ENCODE measurements at places on chromosomes 2 and 18.
A peak's percentile ranks its signal among the peaks of the same experiment; 100 is the strongest.

GRCh38 chr2:207165121-207166038, at the start of gene KLF7:
Gene KLF7 (minus strand): TSS chr2:207165948. CDS start chr2:207165568, 380 bp downstream.
- DNase-seq = peak; percentile 45

GRCh38 chr2:223486751-223487150, 115.4 kb downstream of the SCG2 start:
- DNase-seq = no peak

DNA sequence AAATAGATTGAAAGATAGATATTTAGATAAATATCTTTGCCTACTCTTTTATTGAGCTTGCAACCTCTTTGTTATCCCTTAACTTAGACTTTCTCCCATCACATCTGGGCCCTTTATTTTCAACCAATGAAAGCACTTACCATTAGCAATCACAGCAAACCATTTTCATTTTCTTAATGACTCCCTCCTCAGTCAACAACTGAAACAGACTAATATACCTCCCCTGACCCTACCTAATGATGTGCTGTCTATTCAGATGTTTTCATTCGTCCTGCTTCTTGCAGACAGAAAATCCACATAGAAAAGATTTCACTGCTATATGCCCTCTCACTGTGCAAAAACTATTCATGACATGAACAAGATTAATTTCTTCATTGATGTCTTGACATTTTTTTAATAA, 154.4 kb downstream of the VWC2L start:
- no peak for DNase-seq

DNA sequence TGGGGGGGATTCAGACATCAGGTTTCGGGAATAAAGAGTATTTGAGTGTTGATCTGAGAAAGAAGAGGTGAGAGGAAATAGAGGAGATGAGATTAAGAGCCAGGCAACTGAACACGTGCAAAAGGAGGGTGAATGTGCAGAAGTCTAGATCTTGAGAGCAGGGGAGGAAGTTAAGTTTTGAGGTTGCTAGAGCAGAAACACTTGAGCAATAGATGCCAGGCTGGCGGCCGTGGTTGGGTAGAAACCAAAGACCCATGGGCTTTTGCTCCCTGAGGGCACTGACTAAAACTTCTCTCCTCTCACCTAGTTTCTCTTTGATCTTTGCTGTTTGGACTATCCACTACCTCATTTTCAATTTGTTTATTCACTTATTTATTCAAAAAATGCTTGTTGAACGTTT, 116.0 kb downstream of the CDC42EP3 start:
- DNase-seq = no peak

DNA sequence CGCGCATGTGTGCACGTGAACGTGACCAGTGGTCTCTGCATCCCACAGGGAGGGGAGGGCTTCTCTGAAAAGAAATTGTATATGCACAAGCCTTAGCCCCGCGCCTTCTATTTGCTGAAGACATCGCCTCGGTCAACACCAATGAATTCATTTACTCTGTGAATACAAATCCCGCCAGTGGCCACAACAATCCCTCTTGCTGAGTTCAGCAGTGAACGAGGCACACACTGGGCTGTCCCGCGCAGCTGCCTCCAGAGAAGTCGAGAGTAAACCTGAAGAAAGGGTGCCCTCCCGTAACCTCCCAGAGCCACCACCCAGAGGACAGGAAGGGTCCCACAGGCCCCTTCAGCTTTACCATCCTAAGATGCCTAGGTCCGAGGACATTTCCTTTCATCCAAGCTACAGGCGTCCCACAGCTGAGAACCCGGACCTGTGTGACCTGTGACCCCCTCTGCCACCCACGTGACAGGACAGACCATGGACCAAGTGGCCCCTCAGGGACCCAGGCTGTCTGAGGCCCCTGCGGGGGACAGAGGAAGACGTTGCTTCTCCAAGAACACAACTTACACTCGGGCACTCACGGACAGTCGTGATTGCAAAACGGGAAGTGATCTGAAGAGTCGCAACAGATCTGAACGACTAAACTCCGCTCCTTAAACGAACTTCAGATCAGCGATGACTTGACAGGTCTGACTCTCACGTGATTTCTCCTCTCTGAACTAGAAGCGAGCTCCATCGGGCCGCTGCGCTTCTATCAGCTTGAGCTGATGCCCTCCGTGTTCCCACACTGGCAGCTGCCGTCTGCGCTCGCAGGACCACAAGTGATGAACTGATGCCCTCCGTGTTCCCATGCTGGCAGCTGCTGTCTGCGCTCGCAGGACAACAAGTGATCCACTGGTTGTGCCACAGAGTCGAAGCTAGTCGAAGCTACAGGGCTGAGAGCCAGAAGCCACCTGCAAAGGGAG, 92.7 kb downstream of the ZNF516 start:
- no peak for DNase-seq

GRCh38 chr2:6031200-6031867, 339.1 kb downstream of the SOX11 start:
- no peak for DNase-seq

DNA sequence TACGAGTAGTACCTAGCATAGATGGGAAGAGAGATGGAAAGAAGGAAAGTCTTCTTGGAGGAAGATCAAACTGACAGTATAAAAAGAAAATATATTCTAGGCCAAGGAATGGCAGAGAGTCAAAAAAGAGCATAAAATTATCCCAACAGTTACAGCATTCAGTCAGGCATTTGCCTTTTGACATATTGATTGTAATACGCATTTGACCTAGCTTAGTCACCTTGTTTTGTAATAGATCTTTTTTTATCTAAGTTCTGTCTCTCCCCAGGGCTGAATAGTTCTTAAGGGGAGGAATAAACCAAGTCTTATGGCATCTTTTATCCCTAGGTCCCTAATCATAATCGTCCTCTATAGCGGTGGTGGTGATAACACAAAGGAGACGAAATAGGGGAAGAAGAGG, 657.3 kb upstream of the PIK3C3 start:
- DNase-seq = no peak

DNA sequence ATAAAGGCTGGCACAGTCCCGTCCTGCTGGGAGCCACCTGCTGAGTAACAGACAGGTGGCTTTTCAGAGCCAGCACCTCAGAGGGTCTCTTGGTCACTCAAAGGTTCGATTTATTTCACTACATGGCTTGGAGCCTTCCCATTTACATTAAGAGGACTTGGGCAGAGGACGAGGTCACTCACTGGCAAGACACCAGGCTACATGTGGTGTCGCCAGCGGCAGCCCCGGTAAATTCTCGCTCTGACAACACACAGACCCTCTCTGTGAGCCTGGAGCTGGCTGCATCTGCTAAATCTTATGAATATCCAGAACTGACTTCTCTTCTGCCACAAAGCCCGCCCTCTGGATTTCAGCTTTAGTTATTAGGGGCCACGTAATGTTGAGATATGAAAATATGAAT, 254.7 kb downstream of the VAPA start:
- DNase-seq = no peak

- DNase-seq = no peak
Measured at GRCh38 chr2:63345285-63345633, 243.0 kb downstream of the WDPCP start.

- DNase-seq = no peak
Measured at GRCh38 chr2:209790066-209790728, 18.6 kb downstream of the UNC80 start.

- no peak for DNase-seq
Measured at GRCh38 chr2:148209603-148210002, 188.7 kb downstream of the MBD5 start.

GRCh38 chr2:28577791-28578680, 82.2 kb downstream of the PLB1 start:
- DNase-seq = no peak

DNA sequence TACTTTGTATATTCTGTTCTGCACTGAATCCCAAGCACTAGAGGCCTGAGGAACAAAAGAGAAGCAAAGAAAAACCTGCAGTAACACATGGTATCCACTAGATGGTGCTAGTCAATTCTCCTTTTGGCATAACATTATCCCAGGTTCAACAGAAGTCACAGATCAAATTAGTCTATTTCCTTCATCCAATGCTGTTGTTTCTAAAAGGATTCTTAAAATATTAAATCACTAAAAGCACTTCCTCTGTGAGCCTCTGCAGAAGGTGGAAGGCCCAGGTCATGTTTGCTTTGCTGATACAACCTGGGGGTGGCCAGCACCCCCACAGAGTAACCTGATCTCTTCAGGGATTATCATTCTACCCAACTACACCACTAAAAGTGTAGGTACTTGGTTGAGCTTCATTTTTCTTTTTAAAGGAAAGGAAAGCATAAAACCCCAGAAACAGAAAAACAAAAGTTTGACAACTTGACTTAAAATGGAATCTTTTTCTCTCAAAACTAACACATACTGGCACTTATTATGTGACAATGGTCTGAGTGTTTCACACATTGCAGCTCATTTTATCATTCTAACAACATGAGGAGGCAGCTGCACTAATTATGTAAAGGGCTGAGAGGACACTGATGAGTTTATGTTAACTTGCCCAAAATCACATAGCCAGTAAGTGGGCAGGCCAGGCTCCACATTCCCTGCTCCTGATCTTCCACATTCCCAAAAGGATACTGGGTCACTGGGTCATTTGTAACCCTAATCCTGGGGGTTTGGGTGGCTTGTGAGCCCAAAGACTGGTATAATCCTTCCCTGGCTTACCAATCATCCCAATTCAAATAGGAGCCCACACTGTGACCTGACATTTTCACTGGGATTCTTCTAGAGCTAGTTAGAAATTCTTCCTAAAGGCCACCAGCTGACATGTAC, 66.8 kb upstream of the DNER start:
- no peak for DNase-seq

DNA sequence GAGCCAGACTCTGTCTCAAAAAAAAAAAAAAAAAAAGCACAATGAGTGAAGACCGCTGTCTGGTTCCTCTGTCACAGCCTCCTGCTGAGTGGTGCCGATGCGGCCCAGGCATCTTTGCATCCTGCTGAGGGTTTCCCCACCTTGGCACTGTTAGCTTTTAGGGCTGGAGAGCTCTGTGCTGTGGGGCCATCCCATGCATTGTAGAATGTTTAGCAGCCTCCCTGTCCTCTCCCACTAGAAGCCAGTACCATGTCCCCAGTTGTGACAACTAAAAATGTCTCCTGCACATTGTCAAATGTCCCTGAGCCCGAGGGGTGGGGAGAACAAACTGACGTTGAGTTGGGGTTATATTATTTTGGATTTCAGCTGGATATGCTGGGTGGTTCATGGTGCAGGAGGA, 7.9 kb upstream of the COLEC11 start:
- no peak for DNase-seq

DNA sequence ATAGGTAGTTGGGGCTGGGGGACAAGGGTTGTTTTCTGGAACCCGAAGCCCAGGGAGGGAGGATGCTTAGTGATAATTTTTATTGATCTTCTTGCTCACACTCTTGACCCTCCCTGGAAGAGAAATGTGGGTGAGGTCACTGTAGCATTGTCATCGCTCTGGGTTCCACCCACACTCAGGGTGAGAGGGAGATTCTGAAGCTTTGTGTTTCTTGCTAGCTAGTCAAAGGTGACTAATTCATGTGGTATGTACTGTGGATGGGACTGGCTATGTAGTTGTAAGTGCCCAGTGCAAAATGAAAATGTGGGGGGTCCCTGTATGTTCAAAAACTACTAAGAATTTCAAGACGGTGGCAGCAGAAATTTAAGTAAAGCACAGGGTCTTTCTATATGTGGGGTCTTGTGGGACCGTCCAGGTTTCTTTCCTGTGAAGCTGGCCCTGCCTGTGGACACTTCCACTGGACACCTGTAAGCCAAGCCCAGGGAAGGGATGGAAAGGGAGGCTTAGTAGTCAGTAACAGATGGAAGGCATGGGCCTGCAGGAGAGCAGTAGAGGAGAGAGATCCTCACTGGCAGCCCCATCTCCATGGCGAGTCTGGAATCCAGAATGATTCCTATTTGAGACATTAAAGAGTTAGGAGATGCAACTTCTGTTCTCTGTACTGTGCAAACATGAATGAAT, 35.0 kb downstream of the TSN start:
- no peak for DNase-seq

DNA sequence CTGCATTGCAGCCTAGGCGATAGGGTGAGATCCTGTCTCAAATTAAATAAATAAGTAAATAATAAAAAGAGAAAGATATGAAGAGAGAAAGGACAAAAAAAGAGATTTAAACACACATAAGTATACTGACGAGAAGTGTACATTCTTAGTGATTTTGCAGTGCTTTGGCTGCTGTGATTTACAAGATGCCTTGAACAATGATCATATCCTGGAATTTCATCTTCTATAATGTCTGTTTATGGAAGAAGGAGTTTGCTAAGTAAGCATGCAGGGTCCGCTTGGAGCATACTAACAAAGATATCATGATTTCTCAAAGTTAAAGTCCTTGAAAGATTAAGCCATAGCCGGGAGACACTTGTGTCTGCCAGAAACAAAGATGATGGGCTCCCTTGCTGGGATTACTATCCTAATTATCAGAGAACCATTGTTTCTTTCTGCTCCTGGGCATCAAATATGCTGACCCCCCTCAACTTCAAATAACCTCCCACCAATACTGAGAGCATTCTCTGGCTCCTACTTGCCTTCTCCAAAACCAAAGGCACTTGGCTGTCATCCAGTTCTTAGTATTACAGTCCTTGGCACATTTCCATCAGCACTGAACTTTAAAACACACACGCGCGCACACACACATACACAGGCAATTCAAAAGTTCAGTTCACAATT, 47.5 kb upstream of the STAM2 start:
- DNase-seq = no peak

- no peak for DNase-seq
Measured at GRCh38 chr2:200810252-200810997, 1.3 kb upstream of the BZW1 start.

DNA sequence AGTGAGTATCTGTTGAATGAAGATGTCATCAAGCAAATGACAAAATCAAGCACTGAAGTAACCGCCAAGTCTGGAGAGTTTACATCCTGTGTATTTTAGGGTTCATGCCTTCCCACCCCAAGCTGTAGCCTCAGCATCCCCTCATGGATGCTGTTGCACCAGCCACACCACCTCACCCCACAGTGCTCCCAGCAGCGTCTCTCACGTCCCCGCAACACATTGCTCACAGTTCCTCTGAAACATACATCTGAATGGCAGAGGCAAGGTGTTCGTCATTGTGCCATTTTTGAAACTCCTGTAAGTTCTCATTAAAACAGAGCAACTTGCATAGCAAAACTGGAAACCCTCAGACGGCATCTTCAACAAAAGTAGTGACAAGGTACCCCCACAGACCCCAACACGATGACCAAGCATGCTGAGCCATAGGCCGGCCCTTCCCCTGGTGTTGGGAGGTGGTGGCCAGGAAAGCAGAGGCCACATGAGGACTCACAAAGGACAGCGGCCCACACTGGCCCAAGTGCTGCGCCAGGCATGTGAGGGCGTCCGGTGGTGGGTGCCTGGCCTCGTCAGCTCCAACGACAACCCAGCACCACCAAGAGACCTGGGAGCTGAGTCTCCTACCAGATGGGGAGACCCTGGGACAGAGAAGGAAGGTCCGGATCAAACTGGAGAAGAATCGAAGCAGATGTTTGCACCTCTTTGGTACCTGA, 456.5 kb downstream of the EIPR1 start:
- no peak for DNase-seq

GRCh38 chr2:44205169-44205568, 36.5 kb downstream of the PPM1B start:
- no peak for DNase-seq

DNA sequence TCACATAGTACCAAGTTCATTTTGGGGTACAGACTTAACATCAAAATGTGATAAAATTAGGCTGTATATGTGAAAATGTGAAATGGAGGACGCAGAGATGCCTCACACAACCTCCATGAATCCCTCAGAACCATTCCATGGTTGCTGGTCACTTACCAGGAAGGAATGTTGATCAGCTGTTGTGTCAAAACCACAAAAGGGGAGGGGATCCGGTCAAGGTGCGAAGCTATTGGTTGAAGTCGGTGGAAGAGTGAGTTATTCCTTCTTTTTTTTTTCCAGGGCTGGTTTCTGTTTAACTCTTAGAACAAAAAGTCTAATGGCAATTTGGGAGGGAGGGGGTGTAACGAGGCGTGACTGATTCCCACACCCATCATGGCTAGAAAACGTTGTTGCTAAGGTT, 32.3 kb upstream of the REG3A start:
- no peak for DNase-seq
